Effector CD4-positive, alpha-beta T cell (primary cell): ENCODE measurements at places on chromosomes 1 and 21.

GRCh38 chr1:67307251-67308060, at the start of gene IL12RB2:
Gene IL12RB2, plus strand, starts transcription at chr1:67307873. Its CDS starts 12,496 bp downstream, at chr1:67320369.
- no peak for DNase-seq

GRCh38 chr1:94362466-94363058, 55.6 kb upstream of the ABCD3 start:
- DNase-seq = no peak

GRCh38 chr1:197783510-197783948, 8.2 kb upstream of the DENND1B start:
- DNase-seq = no peak

- no peak for DNase-seq
Measured at GRCh38 chr1:167138703-167139102, 44.8 kb downstream of the STYXL2 start.
